ENCODE measurements at places on chromosomes 12 and 14.

GRCh38 chr14:93337143-93337753 is 4.4 kb upstream of the BTBD7 start:
- DNase-seq: no peak

DNA sequence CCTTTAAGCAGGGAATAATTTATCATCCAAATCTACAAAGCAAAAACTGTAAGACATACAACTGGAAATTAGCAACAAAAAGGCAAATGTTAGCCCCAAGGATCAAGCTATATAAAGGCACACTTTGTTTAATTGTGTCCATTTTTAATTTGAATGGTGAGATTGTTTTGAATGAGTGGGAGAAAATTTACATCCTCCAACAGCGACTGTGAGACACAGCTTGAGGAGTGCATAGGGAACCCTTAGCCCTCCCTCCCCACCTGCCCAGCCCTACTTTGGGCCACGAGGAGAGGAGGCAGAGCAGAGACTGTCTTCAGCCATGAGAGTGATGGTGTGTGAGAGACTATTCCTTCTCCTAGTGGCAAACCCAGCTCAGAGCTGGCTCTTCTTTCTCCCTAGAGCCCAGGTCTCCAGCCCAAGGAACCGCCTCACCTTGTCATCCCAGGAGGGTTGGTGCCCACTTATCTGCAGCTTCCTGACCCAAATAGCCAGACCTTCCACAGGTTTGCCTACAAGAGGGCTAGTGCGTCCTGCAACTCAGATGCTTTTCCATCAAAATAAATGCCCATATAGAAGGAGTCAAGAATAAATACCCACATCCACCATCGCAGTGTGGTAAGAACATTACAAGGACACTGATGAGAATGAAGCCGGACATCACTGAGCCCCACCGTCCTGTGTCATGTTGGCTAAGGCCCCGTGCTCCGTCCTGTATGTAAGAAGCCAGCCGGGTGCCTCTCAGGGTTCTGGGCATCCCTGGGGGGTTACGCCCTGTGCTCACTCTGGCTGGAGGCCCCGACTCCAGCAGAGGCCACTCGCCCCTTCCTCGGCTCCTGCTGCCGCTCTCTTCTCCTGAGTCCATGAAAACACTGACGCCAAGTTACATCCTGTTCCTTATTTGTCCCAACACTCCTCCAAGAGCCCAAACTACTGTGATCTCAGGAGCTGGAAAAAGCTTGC is 36.4 kb upstream of the C14orf180 start:
- no peak for DNase-seq

- DNase-seq: no peak
These were observed 15.5 kb downstream of the REM2 start for GRCh38 chr14:22898302-22899090.

- no peak for DNase-seq
These were observed 239.2 kb downstream of the NUAK1 start for GRCh38 chr12:105899589-105899988.

- peak; percentile 9 for DNase-seq
These were observed 102.0 kb downstream of the DICER1 start for GRCh38 chr14:95055318-95055717.

DNA sequence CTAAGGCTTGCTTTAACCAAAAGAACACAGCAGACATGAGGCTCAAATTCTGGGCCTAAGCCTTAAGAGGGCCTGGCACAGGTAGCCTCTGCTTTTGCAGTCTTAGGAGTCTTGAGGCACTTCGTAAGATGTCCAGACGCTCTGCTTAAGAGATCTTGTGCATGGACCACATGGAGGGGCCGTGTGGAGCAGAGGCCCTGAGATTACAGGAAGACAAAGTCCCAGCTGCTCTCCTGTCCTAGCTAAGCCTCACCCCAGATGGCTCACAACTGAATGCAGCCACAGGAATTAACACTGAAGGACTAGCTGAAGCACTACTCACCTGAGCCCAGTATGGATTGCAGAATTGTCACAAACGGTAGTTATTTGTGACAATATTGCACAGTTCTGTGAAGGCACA is 446.0 kb downstream of the PDZRN4 start:
- DNase-seq: no peak

- peak; percentile 84 for DNase-seq
These were observed 124.2 kb downstream of the HMGA2 start for GRCh38 chr12:65948320-65949008.

GRCh38 chr14:33230021-33230420 is 291.3 kb downstream of the NPAS3 start:
- DNase-seq: no peak

DNA sequence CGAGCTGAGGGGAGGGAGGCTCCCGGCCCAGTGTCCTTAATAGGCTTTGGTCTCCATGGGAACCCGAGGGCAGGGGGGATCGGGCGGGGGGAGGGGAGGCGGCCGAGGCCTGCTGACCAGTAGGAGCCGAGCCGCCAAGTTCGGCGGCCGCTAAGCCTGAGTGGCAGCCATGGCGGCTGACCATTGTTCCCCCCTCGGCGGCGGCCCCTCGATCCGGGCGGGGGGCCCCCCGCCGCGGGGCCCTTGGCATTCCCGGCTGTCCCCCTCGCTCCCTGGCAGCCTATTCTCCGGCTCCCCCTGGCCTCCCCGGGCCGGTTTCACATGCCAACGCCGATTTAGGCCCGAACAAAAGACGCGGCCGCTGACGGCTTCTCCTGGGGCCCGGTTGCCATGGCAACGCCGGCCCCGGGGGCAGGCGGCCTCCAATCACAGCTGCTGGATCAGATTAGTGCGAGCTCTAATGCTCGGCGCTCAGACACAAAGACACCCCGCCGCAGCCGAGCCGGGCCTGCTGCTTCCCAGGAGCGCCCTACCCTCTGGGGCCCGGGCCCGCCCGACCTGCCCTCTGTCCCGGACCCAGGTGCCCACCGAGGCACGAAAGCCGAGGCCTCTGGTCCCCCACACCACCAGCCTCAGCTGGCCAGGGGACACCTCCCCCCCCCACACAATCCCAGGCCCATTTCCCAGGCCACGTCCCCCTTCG is 7.3 kb downstream of the MSI1 start:
- peak; percentile 80 for DNase-seq

GRCh38 chr14:21070610-21071224 is 613 bp downstream of the ARHGEF40 start:
- peak; percentile 80 for DNase-seq

DNA sequence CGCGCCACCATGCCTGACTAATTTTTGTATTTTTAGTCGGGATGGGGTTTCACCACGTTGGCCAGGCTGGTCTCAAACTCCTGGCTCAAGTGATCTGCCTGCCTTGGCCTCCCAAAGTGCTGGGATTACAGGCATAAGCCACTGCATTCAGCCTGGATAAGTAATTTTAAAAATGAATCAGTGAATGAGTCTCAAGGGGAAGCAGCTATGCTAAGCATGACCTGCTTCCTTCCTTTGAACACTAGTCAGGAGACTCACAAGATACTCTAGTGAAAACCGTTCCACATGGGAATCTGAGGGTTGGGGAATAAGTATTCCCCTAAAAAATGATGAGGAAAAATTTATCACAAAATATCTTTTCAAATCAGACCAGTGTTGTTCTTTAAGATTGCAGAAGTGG is 10.7 kb upstream of the FAM234B start:
- no peak for DNase-seq

GRCh38 chr12:129641926-129642325 is 261.9 kb downstream of the TMEM132D start:
- DNase-seq: peak; percentile 45

- no peak for DNase-seq
These were observed 253.9 kb downstream of the CACNA1C start for GRCh38 chr12:2306735-2307134.

DNA sequence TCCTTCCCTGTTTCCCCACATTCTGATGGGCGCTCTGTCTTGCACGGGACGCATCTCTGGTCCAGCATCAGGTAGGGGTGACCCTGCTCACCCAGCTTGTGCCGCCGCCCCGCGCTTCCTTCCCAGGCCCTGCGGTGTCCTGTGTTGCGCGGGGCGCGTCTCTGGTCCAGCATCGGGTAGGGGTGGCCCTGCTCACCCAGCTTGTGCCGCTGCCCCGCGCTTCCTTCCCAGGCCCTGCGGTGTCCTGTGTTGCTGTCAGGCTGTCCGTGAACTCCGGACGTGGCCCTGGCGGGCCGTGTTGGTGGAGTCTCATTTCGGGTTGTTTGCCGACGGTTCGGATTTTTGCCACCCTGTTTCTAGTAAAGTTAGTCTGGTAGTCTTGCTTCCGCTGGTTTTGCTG is 6.8 kb downstream of the FBRSL1 start:
- DNase-seq: no peak

GRCh38 chr12:765840-766239 is 13.5 kb downstream of the WNK1 start:
- DNase-seq: no peak

GRCh38 chr12:123900871-123901376 is 71.7 kb downstream of the CCDC92 start:
- DNase-seq: no peak

DNA sequence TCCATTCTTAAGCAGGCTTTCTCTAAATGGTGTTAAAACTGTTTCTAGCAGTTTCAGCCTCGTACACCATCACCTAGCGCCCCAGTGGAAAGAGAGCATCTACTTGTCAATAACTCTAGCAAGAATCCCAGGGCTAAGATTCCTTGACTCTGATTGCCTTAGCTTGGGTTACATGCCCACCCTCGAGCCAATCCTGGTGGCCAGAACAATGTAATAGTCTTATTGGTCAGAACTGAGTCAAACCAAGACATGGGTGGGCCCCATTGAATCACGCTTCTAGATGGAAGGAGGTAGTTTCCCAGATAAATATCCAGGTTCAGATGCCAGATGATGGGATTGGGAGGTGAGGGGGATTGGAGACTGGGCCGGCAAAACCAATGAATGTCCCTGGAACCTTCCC is 55.9 kb upstream of the MED13L start:
- DNase-seq: no peak

DNA sequence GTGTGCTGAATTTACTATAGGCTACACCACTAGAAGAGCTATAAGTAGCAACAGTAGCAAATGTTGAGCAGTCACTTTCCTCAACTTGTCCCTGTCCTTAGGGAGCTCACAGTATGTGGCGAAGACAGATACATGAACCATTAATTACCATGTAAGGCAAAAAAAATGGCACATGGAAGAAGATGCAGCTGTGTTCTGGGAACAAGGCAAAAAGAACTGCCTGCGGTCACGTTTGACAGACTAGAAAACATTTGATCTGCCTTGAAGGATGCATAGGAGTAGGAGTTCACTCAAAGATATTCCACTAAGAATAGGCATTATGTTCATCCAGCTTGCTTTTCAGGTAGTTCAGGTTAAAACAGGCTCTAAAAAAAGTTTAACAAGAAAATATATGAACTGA is 46.5 kb upstream of the IFNG-AS1 start:
- no peak for DNase-seq

DNA sequence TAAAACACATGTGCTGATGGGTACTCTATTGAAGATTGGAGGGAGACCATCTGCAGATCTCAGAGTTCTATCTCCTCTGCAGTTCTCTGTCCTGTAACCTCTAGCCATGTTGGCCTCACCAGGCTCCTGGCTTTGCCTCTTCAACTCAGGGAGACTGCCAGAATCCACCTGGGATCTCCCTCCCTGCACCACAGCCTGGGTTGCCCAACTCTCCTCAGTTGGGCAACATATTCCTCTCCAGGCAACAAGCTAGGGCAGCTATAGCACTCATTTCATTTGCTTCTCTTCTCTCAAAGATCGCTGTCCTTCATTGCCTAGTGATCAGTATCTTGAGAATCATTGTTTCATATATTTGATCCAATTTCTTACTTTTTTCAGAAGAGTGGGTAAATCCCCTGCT is 28.8 kb downstream of the CKAP4 start:
- no peak for DNase-seq

DNA sequence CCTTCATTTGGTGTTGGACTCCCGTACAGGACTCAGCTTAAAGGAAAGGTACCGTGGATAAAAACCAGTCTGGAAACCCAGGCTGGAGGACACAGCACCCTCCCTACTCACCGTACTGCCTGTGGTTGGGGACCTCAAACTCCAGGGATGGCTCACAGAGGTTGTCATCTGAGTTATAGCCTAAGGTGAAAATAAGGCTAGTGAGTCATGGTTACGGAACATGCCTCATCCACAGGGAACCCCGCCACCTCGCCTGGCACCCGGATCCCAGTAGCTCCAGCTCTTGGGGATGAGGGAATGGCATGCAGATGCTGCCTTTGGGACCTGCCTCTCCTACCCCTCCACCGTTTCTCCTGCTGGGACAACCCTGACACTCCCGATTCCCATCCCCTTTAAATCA is 36.8 kb upstream of the GPR68 start:
- no peak for DNase-seq

- no peak for DNase-seq
These were observed 403.3 kb downstream of the ETNK1 start for GRCh38 chr12:23028158-23028802.

- no peak for DNase-seq
These were observed 81.3 kb downstream of the PPHLN1 start for GRCh38 chr12:42407306-42407705.

Measured in right forelimb (tissue), 1 donor.